ENCODE measurements at places on chromosomes 3 and 15.

DNA sequence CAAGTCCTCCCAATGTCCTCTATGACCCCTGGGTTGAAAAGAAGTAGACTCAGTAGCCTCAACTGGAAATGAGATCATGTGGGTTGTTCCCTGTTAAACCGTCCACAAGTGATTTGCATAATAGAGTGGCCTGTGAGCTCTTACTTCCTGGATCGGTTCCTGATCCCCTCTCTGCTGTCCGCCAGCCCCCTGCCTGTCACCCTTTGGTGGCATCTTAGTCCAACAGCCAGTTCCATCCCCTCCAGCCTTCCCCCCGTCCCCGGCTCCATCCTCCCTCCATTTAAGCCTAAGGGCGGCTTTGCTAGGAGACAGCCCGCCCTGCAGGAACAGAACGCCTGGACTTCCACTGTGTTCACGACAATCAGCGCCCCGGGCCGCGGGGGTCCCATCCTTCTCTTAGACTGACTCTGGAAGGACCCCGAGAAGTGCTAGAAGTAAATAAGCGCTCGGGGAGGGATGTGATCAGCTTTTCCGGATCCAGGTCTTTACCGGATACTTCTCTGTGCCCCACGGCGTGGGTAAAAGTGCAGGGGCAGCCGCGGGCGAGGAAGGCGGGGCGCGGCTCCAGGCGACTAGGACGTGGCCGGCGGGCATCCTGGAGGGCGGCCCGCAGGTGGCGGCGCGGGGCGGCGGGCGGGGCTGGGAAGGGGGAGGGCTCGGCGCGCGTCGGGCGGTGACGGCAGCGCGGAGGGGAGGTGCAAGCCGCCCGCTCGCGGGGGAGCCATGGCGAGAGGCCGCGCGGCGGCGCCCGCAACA is 51.2 kb upstream of the ULK4 start:
- peak; percentile 97 for DNase-seq

DNA sequence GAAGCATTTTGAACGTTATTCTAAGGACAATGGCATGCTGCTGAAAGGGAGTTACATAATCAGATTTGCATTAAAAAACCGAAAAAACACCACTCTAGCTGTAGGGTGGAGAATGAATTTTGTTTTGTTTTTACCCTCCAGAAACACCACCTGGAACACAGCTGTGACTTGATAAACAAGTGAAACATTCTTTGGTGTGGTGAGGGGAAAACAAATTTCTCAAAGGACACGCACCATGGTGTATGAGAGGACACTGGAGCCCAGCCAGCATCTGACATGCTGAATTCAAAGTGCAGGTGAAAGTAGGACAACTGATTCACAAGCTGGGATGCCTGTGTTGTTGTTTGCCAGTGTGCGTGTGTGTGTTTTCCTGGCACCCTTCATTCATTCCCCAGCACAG is 554.5 kb upstream of the TBL1XR1 start:
- no peak for DNase-seq

DNA sequence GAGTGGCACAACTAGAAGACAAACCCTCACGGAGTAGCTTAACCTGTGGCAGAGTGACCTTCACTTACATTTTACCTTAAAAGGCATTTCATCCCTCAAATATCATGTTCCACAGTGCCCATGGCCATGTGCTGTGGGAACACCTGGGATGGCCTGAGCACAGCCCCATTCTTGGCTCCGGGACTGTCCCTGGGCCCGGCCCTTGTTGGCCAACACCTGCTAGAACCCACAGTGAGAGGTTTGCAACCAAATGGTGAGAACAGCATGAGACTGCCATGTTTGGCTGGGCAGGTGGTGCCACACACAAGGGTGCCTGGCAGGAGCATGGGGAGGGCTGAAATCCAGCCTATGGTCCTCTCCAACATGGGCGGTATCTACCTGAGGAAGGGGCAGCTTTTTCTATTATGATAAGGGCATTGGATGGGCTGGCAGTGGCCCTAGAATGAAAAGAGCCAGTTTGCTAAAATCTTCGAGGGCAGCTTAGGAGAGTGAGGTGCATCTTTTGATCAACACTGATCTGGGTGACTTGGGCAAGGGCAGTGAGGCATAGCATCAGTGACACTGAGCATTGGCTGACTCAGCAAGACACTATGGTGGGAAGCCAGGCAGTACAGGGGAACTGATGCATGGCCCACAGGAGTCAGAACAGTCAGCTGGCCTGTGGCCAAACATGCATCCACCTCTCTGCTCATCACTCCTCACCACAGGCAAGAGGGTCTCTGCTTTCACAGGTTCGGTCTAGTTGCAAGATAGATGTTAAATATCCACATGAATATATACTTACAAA is 53.9 kb downstream of the SYNM start:
- no peak for DNase-seq

GRCh38 chr3:128679338-128679737 is 28.7 kb upstream of the RPN1 start:
- DNase-seq, result no peak

DNA sequence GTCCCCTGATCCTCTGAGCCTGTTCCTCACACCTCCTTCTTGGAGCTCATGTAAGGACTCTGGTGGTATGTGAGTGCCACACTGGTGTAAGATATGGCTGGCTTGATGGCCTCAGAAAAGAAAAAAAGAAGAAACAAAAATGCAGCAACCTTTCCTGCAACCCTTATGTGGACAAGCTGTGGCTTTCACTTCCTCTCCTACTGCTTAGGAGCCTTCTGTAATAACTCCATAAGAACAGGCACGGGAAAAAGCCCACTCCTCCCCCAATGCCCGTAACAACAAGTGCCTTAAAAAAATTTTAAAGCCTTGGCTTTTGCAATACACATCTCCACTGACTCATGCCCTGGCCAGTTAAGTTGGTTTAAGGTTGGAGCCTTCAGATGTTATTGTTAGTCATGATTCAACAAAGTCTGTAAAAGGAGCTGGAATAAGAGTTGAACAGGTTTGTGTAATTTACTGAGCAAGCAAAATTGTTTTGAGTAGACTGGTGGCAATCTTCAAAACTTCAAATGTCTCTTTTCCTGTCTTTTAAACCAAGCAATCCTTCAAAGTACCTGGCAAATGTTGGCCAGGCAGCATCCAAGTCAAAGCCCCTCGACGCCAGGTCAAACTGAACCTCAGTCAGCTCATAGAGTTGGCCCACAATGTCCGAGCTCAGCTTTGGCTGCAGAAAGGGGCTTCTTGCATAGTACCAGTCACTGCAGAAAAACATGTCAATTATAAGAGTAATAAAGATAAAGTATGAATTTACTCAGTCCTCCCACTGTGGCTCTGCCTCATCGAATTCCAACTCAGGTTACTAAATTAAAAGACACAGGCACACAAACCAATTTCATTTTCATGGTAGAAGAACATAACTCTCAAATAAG is 22.9 kb downstream of the FYCO1 start:
- peak; percentile 95 for DNase-seq

DNA sequence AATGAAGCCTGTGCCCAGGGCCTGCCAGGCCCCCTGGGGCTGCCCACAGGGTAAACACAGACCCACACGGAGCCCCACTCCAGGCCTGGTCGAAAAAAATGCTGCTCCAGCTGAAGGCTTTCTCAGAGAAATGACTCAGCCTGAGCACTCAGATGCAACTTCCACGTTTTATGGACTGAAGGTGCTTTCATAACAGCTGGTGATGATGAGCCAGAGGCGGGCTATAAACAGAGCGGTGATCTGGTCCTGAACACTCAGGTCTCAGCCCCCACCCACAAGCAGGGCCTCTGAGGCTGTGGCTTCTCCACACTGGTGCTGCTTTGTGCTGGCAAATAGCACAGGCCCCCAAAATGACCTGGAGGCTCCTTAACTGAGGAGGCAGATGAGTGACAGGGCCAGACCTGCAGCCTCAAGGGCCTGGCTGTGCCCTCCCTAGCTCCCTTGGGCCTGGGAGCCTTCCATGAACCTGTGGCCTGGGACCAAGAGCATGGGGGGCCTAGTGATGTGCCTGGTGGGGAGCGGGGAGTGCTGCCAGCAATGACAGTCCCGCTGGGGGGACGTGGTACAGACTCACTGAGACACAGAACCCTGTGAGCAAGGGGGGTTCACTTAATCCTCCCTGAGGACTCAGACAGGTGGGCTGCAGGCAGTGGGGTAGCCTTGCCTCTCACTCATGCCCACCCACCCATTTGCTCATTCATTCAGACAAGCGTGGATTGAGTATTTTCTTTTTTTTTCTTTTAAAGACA is 23.0 kb upstream of the FURIN start:
- DNase-seq, result peak; percentile 97

- DNase-seq, result no peak
These were observed 107.9 kb downstream of the LRIG1 start for GRCh38 chr3:66392966-66393332.

DNA sequence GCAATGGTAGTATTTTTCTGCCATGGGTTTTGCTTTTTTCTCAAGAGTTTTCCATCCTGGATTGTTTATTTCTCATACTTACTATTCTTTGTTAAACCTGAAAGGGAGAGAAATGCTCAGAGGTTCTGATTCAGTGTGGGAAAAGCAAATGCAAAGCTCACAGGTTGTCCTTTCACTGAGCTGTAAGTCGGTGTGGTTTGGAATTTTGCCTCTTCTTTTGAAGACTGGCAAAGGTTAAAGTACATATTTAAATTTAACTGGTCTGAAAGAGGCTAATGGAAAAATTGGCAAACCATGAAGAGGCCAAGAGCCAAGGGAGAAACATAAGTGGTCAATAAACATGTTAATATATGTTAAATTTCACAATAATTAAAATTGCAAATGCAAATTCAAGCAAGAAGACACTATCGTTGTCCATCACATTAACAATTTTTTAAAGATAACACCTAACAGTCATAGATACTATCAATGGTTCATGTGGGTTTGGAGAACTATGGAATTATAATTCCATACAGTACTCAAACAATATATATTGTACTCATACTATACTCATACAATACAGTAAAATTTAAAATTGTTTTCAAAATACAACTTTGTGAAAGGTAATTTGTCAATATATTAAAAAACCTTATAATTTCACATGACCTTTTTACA is 246.8 kb upstream of the STT3B start:
- no peak for DNase-seq

DNA sequence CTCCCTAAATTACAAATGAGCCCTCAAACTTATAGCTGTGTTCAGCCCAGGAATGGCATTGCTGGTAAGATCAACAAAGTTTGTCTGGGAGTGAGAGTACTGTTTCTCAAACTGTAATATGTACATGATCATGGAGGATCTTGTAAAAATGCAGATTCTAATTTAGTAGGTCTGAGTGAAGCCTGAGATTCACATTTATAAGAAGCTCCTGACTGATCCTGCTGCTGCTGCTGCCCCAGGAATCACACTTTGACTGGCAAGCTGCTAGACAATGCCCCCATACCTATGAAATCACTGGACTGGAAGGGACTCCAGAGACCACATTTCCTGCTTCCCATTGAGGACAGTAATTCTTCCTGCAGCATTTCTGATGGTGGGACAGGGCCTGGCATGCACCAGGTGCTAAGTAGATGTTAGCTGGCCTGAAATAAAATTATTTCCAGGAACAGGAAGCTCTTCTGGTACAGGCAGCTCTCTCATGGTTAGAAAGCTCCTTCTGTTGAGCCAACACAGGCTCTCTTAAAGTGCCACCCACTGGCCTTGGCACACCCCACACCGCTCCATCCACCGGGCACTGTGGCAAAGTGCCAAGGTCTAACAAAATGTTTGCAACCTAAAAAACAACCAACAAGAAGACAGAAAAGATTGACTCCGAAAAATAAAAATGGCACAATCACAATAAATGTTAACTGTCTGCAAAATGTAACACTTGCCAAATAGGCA is 36.7 kb upstream of the ZNF710 start:
- no peak for DNase-seq

Data from inflammatory macrophage treated with lipopolysaccharide for 4 hours (primary cell).